ENCODE measurements at places on chromosomes 4 and X.

DNA sequence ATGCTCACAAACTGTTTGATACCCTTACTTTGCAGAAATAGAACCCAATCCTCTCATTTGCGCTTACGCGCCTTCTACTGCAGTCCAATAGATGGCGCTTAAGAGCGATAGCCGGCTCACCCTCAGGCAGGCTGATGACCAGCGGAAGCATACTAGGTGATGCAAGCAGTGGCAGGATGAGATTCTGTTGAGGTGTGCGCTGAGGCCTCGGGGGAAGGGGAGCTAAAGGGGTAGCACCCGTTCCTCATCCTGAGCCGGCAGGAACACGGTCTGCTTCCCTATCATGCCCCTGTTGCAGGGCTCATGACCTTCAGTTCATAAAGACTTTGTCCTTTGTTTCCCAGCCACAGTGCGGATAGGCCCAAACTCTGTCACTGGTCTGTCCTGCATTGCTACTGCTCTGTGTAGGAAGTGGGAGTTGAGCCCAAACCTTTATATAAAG lies 628.9 kb downstream of the TLL1 start:
- no peak for DNase-seq

DNA sequence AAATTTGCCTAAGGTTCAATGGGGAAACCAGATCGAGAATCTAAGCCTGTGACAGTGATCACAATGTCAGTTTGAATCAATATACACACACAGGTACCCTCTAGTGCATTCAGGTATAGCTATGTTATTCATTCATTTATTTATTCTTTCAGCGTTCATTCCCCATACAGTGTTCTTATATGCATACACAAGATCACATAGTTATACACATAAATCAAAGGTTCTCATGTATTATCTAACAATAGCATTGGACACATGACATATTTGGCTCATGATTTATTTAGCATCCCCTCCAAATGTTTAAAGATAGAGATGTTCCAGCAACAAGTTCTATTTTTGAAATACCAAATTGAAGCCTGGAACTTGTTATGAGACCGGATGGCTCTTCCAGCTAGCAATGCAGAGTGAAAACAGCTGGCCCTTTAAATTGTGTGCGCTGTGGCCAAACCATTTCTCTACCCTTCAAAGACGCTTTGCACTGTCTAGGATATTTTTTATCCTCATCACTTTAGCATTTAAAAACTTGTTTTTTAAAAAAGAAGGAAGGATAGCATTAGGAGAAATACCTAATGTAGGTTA lies 131.0 kb downstream of the ATXN3L start:
- no peak for DNase-seq

DNA sequence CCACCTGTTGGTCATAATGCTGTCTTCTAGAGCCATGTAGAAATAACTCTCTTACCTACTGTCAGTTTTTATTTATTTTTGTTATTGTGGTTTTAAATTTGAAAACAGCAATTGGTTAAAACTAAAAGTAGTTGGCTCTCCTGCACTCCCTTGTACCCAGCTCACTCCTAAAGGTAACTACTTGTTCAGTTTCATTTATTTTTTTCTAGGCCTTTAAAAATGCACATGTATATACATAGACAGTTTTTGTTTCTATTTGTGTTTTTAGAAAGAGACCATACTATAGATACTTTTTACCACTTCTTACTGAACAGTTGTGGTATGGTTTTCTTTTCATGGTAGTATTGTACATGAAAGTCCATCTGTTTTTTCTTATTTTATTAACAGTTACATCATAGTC lies 16.8 kb downstream of the SMAD1 start:
- DNase-seq: no peak

- no peak for DNase-seq
Measured at GRCh38 chr4:156197216-156197615, 243.6 kb upstream of the CTSO start.

DNA sequence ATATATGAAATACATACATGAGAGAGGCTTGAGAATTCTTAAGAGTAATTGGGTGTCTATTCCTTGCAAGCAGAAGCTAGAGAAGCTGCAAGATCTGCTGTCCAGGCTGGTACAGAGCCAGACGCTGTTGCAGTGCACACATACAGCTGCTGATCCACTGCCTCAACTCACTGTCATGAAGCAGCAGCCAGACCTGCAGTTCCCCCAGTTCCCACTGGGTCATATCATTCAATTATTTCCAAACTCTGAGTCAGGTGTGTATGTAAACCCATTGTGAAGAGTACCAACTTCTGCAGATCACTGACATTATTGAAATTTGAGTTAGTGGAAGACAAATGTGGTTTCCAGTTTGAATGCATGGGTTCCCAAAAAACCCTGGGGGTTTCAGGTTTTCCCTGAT lies 1212.8 kb upstream of the ADGRL3 start:
- no peak for DNase-seq

GRCh38 chrX:7146703-7147412 lies 654 bp upstream of the STS start:
- DNase-seq: no peak

DNA sequence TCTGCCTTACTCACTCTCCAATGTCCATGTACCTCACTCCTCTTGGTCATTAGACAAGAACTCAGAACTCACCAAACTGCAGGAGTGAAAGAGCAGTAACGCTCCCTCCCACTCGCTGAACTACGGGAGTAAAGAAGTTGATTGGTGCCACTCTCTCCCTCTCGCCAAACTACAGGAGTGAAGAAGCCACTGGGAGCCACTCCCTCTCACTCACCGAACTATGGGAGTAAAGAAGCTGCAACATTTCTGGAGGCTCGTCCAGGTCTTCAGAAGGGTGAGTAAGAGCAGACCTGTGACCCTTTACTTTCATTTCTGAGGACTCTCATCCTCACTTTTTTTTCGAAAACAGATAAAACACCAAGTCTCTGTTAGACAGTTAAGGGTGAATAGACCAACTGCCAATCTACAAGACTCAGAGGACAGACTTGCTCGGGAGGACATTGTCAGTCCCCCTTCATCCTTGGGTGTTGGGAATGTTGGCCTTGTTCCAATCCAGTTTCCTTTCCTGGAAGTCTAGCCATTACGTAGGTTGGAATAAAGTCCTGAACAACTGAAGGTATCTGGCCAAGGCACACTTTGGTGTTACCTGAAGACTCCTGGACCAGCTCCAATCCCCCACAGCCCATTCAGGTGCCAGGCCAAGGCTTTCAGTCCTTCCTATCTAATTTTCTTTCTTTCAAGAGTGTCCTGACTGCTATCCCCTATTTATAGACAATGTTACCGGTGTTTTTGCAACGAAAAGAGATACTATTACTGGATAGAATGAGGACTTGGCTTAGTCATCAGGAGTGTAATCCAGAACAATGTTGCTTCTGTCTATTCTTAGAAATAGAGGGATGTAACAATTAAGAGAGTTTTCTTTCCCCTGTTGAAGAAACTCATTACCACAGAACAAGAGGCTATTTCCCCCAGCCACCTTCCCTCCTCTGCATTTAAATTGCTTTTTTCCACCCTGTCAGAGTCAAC lies 11.0 kb upstream of the COL25A1 start:
- DNase-seq: no peak

- DNase-seq: no peak
Measured at GRCh38 chrX:112734290-112734689, 54.6 kb upstream of the LHFPL1 start.
